ENCODE measurements at places on chromosomes 7 and 10.

DNA sequence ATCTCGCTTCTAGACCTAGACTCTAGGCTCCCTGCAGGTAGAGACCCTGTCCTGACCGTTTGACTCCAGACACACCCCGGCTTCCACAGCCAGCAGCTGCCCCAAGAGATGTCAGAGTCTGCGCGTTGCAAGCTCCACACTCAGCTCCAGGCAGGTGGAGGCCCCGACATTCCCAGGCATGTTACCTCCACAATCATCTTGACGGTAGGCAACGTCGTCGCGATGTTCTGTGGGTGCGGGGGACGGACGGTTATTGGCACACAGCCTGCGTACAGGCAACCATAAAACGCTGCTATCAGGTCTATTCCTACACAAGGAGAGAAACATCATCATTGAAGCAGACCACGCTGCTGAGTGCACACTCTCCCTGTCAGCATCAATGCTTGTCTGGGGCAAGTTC is 213.2 kb downstream of the ZMYND11 start:
- no peak overlapping the region for H3K4me3 ChIP-seq
- peaks cover 15% of the 10 kb centered on the region for H3K4me1 ChIP-seq

DNA sequence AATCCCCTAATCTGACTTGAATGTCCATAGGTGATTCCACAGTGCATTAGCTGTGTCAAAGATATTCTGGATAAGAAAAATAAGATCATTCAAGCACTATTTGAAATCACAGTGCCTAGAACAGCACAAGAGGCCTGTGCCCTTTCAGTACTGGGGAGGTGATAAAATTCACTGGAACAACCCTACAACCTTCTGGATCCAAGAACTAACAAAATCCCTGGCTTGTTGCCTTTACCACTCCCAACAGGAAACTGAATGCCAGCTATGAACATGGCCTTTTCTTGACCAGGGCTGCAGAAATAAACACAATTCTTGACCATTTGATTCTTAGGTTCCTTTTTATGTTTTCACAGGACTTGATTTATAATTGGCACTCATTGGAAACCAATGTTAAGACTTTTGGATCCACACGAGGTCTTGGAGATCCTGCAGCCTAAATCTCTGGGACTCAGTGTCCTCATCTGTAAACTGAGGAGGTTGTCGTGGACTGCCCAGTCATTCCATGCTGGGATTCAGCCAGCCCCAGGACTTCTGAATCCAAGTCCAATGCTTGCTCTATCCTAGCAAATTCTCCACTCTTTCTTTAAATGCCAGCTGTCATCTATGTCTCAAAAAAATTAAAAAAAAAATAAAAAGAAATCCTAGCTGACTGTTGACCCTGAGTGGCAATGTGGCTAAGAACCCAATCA is 624.7 kb downstream of the KCNMA1 start:
- H3K36me3 ChIP-seq = no peaks in the 10 kb centered on the region
- no peaks in the 10 kb centered on the region for H3K4me1 ChIP-seq
- DNase-seq = no peak
- no peaks in the 10 kb centered on the region for H3K27me3 ChIP-seq

- DNase-seq = peak; percentile 7
- H3K27ac ChIP-seq = peak overlapping the region; percentile 97
- no peaks in the 10 kb centered on the region for H3K27me3 ChIP-seq
These were observed 678 bp upstream of the TMEM106B start for GRCh38 chr7:12210179-12211053.

DNA sequence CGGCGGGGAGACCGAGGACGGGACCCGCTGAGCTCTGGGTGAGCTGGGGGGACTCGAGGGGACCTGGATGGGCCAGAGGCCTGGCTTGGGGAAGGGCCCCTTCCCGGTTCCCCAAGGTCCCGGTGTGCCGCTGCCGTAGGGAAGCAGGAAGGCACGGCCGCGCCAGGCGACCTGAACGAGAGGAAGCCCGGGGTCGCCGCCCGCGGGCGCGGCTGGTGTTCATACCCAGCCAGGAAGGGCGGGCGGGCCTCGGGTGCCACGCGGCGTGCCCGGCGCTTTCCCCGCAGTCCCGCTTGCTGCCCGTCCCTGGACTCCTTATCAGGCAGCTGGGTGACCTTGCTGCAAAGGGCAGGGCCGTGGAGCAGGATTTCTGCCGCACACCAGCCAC is 38.0 kb downstream of the ZNF777 start:
- peak overlapping the region; percentile 75 for H3K4me3 ChIP-seq
- DNase-seq = no peak
- H3K27ac ChIP-seq = peak overlapping the region; percentile 61
- no peaks in the 10 kb centered on the region for H3K36me3 ChIP-seq
- no peaks in the 10 kb centered on the region for H3K27me3 ChIP-seq

- no peak for DNase-seq
- H3K36me3 ChIP-seq = no peaks in the 10 kb centered on the region
- no peak overlapping the region for H3K4me3 ChIP-seq
- H3K4me1 ChIP-seq = no peaks in the 10 kb centered on the region
- no peak overlapping the region for H3K27ac ChIP-seq
- no peaks in the 10 kb centered on the region for H3K27me3 ChIP-seq
These were observed 80.5 kb downstream of the CCNY start for GRCh38 chr10:35416619-35417312.

- no peak overlapping the region for H3K4me3 ChIP-seq
- no peaks in the 10 kb centered on the region for H3K4me1 ChIP-seq
- no peaks in the 10 kb centered on the region for H3K27me3 ChIP-seq
- no peak overlapping the region for H3K27ac ChIP-seq
These were observed 183.1 kb upstream of the SEMA3E start for GRCh38 chr7:83832009-83832408.

- H3K4me1 ChIP-seq = peaks cover 19% of the 10 kb centered on the region
- H3K27me3 ChIP-seq = no peaks in the 10 kb centered on the region
- no peak overlapping the region for H3K27ac ChIP-seq
- H3K4me3 ChIP-seq = no peak overlapping the region
- DNase-seq = no peak
These were observed 56.4 kb upstream of the CCDC71L start for GRCh38 chr7:106717254-106717954.

DNA sequence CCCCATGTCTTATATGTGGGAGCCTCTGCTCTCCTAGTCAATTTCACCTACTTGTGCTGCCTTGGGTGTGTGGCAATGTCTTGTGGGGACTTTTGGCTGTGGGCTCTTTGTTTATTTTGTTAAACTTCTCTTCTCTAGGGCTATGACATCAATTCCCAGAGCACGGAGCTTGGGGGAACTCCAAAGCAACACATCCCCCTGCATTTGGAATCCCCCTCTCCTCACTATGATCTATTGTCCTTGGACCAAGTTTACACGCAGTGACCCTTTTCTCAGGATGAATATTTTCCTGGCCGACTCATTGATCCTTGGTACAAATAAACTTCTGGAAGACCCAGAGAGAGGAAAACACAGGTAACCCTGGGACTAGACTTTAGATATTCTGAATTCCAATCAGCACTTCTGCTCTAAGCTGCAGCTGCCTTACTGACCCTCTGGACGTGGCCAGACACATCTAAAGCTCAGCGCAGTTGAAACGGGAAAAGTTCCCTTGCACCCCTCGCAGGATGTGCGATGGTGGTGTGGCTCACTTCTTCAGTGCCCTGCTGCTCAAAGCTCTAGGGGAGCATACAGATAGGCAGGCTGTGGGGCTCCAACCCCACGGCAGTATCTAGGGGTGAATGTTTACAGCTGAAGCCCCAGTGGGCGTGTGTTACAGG is 110.8 kb downstream of the TMEM178B start:
- H3K4me1 ChIP-seq = no peaks in the 10 kb centered on the region
- DNase-seq = no peak
- no peak overlapping the region for H3K4me3 ChIP-seq
- H3K36me3 ChIP-seq = no peaks in the 10 kb centered on the region
- H3K27ac ChIP-seq = no peak overlapping the region

DNA sequence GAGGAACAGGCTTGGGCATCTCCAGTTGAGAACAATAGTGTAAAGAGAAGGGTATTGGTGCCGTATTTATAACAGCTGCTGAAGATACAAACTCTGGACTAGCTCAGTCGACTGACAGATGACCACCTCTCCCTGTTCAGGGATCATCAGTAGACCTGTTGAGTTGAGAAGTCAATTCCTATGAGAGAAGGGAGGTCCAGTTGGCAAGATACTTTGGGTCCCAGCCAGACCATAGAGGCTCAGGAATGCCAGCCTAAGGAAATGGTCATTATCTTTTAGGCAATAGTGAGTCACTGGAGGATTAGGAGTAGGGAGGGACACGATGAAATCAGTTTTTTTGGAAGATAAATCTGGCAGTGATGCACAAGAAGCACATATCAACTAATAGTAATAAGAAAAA is 202.9 kb downstream of the TRIL start:
- H3K27me3 ChIP-seq = no peaks in the 10 kb centered on the region
- no peak overlapping the region for H3K27ac ChIP-seq
- no peak for DNase-seq
- H3K4me3 ChIP-seq = no peak overlapping the region
- no peaks in the 10 kb centered on the region for H3K36me3 ChIP-seq
- H3K4me1 ChIP-seq = no peaks in the 10 kb centered on the region

- H3K27me3 ChIP-seq = no peaks in the 10 kb centered on the region
- H3K27ac ChIP-seq = no peak overlapping the region
- H3K4me3 ChIP-seq = no peak overlapping the region
These were observed 22.2 kb upstream of the BAIAP2L1 start for GRCh38 chr7:98423043-98423442.

- H3K27ac ChIP-seq = no peak overlapping the region
- H3K4me1 ChIP-seq = peaks cover 15% of the 10 kb centered on the region
These were observed 68.1 kb upstream of the FOXK1 start for GRCh38 chr7:4613846-4614548.

- no peaks in the 10 kb centered on the region for H3K27me3 ChIP-seq
- peak overlapping the region; percentile 85 for H3K27ac ChIP-seq
- peaks cover 48% of the 10 kb centered on the region for H3K36me3 ChIP-seq
- DNase-seq = peak; percentile 85
- H3K4me1 ChIP-seq = peaks cover 4% of the 10 kb centered on the region
These were observed 15.6 kb downstream of the PDAP1 start for GRCh38 chr7:99392659-99393354.

- H3K36me3 ChIP-seq = no peaks in the 10 kb centered on the region
- H3K27me3 ChIP-seq = no peaks in the 10 kb centered on the region
- no peaks in the 10 kb centered on the region for H3K4me1 ChIP-seq
- H3K4me3 ChIP-seq = no peak overlapping the region
These were observed 69.9 kb downstream of the TMEM106B start for GRCh38 chr7:12281038-12281437.

- H3K27ac ChIP-seq = no peak overlapping the region
- H3K27me3 ChIP-seq = no peaks in the 10 kb centered on the region
- peaks cover 5% of the 10 kb centered on the region for H3K36me3 ChIP-seq
- no peak overlapping the region for H3K4me3 ChIP-seq
- H3K4me1 ChIP-seq = no peaks in the 10 kb centered on the region
These were observed 77.3 kb downstream of the CALD1 start for GRCh38 chr7:134856691-134857090.

GRCh38 chr7:41501006-41501405 is 201.9 kb downstream of the INHBA start:
- H3K36me3 ChIP-seq = no peaks in the 10 kb centered on the region
- H3K27me3 ChIP-seq = no peaks in the 10 kb centered on the region
- DNase-seq = no peak
- no peak overlapping the region for H3K27ac ChIP-seq

DNA sequence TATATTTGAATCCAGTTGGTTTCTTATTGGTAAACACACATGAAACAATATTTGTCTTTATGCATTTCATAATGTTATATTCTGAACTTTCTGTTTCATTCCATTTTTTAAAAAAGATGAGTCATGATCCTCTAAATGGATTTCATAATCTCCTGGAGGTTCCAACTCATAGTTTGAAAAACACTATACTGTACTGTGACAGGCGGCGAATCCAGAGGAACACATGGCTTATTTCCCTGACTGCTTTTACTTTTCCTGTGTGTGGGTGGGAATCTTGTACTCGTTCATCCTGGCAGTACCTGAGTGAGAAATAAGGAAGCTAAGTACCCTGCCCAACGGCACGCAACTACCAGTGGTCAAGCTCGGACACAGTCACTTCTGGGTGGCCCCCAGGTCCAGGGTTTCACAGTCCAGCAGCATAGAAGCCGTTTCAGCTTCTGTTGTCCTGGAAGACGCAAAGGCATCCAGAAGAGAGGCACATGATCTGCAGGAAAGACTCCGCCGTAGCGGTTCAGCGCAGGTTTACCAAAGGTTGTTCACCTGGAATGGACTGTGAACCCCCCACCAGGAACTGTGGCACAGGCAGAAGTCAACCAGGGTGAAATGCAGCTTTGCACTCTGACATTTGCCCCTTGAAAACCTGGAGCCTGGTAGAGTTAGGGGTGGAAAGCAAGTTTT is 117.7 kb downstream of the CCNY start:
- H3K4me1 ChIP-seq = peaks cover 75% of the 10 kb centered on the region
- no peak overlapping the region for H3K4me3 ChIP-seq

GRCh38 chr7:48244864-48245271 is 73.6 kb downstream of the ABCA13 start:
- no peaks in the 10 kb centered on the region for H3K4me1 ChIP-seq
- H3K36me3 ChIP-seq = no peaks in the 10 kb centered on the region
- H3K27me3 ChIP-seq = no peaks in the 10 kb centered on the region
- no peak for DNase-seq
- H3K27ac ChIP-seq = no peak overlapping the region

- no peak overlapping the region for H3K4me3 ChIP-seq
- H3K4me1 ChIP-seq = no peaks in the 10 kb centered on the region
- no peak for DNase-seq
- H3K36me3 ChIP-seq = no peaks in the 10 kb centered on the region
- H3K27me3 ChIP-seq = no peaks in the 10 kb centered on the region
These were observed 123.0 kb upstream of the SVIL start for GRCh38 chr10:29757551-29758297.

DNA sequence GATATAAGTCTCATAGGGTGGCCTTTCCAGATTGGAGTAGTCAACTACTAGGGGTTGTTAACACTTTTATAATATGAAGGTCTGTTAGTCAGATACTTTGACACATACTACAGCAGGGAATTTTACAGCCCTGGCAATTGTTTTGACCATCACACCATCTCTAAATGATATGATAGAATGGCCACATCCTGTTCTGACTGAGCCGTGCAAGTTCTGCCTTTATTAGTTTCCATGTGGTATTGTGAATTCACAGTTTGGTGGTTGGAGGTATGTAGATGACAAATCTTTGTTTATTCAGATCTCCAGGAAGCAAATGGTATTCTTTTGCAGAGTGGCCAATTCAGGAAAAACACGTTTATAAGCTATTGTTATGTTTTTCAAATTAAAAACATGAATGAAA is 83.0 kb downstream of the NRG3 start:
- no peak for DNase-seq
- no peaks in the 10 kb centered on the region for H3K4me1 ChIP-seq
- H3K27ac ChIP-seq = no peak overlapping the region
- no peak overlapping the region for H3K4me3 ChIP-seq
- H3K27me3 ChIP-seq = no peaks in the 10 kb centered on the region

DNA sequence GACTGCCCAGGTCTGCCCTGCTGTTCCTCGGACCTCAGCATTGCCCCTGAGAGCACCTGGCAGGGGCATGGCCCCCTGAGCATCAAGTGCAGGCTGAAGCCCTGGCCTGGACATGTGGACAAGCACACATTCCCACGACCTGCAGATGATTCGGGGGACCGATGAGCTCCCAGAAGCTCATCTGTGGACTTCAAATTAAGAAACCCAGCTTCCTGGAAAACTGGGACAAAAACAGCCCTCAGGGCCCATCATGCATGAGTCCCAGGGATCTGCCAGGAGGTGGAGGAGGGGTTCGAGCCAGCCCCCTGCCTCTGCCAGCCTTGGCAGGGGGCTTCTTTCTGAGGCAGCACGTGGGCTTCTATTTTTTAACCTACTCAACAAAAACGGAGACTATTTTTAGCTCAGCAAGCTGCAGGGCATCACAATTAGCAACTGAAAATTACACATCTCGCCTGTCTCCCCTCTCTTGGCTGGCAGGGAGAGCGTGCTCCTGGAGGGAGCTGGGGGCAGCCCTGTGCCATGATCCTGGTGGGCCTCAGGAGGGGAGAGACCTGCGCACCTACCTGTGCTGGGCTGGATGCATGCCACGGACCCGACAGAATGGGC is 51.8 kb downstream of the RASGEF1A start:
- no peaks in the 10 kb centered on the region for H3K36me3 ChIP-seq
- H3K4me1 ChIP-seq = no peaks in the 10 kb centered on the region
- no peak overlapping the region for H3K4me3 ChIP-seq
